ENCODE measurements at places on chromosomes 13 and 19.

GRCh38 chr13:113116871-113117271 lies 5.7 kb upstream of the F10 start:
- no peak for DNase-seq

DNA sequence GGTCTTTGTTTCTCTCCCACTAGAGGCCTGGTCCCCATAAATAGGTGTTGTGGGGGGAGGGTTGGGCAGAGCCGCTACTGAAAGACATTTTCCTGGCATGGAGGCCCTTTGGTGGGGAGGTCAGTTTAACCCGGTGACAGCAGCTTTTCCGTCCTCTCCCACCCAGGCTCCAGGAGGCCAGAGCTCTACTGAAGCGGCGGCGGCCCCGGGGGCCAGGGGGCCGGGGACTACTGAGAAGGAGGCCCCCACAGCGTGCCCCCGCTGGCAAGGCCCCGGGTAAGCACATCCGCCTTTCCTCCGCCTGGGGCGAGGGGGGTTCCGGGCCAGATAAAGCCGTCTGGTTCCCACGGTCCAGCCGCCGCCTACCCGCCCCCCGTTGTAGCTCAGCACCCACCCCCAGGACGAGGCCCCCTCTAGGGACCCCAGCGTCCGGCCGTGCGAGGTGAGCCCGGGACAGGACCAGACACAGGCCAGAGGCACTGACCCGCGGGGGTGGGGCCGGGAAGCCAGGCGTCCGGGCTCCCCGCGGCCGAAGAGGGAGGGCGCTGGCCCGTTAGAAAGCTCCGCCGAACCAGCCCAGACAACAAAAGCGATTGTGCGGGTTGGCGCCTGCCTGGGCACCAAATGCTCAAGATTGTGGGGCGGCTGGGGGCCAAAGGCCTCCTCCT lies 1.1 kb upstream of the LTBP4 start:
- DNase-seq = no peak

DNA sequence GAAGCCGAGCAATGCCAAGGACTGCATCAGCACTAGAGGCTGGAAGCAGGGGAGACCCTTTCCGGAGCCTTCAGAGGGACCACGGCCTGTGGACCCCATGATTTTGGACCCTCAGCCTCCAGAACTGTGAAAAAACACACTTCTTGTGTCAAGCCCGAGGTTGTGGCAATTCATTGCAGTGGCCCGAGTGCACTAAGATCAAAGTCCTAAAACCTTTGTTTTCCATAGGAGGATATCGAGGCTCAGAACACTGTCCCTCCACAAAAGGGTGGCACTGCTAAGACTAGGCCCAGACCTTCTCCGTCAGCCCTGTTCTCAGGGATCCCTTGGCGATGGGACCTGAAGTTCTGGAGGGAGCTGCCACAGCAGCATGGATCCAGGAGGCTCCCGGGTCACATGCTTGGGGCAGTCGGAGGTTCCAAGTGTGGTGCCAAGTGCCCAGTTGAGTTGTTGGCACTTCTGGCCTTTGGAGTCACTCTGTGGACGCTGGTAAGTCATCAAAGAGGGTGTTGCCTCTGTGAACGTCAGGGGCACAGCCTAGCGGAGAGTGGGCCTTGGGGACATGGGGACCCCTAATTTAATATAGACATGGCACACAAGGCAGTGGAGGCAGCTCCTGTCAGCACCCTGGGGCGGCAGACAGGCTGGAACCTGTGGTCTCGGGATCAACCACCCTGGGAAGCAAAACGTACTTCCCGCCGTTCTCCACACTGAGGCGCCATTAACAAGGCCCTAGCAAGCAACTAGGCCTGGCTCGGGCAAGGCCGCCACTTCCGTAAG lies 199.2 kb downstream of the COL4A1 start:
- DNase-seq = no peak

DNA sequence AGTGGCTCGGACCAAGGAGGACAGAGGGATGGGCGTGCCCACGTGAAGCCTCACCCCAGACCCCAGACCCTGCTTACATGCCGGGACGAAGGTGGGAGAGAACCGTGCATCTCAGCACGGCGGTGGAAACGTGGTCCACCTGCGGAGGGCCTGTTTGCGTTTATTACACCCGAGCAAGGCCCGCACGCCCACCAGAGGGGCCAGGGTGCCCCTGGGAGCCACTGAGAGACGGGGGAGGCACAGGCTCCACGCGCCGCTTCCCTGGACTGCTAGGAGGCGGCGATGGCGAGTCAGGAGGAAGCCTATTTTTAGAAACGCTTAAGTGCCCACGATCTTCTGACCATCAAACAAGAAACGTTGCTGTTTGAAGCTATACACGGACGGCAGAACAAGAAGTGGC lies 80.7 kb downstream of the ATP11A start:
- no peak for DNase-seq

DNA sequence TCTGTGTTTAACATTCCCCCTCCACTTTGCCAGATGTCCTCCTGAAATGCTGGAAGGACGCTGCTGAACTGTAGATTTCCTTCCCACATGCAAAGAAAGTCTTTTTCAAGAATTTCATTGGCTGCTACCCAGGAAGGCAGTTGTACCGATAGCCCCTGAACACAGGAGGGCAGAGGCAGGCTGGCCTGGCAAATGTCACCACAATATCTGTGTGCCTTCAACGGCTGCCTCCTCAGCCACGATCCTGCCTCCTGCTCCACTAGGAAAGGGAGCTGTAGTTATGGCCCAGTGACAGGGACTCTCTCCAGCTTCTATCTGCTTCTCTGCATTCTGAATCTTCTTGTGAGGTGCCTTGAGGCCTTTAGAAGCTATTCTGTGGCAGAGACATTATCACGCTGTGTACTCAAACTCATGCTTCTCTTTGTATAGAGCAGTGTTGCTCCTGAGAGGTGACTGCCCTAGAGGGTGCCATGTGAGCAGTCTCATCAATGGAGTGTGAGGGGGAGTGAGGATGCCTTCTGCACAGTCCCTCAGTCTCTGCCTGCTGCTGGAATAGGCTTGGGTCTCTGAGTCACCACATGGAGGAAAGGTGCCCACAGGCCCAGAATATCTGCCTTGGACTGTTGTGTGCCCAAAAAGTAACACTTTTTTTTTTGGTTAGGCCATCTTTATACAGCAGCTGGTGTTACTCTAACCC lies 279.8 kb downstream of the DNAJC15 start:
- DNase-seq = peak; percentile 72

DNA sequence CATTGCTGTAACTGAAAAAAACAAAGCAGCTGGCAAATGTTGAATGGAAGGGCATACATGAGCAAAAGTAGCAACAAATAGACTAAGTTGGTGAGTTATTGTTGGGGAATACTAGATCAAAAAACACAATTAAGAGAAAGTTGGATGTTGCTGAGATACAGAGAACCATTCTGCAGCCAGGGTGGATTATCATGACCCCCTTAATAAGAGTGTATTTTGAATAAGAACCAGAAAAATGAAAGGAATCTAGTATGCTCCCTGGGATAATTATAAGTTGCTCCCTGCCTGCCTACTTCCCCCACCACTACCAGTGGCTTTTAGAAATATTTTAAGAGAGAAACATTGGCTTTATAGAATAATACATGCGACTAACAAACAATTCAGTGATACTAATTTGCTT lies 14.5 kb upstream of the TRPC4 start:
- no peak for DNase-seq

DNA sequence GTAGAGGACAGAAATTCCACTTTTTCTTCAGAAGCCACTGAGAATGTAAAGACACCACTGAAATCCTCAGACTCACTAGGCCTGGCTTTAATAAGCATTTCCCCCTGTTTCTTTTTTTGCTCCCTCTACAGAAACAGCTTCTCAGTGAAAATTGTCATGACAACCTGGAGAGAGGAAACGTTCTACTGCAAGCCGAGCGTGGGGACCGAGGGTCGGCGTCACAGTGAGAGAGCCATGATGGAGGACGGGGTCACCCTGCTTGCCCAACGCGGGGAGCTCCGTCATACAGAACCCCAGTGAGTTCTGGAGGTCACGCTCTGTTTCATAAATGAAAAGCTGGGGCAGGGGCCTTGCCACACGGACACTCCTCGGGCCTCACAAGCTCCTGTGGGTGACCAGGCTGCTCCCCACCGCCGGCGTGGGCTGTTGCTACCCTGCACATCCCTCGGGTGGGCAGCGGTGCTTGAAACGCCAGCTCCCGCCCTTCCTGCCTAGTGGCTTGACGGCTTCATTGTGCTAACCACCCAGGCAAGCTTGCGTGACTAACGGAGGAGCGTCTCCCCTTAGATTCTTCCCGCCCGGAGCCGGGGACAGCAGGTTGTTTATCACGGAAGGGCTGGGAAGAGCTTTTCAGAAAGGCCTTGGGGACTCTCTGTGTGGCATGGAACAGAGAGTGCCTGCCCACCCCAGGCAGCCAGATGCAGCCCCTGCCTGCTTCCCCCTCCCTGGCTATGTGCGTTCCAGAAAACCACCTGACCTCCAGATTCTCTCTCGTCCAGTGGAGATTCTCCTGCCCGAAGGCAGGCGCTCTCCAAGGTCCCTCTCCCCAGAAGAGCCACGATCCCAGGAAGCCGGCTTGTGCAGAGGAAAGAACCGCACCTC lies 153.6 kb downstream of the KATNAL1 start:
- peak; percentile 28 for DNase-seq

DNA sequence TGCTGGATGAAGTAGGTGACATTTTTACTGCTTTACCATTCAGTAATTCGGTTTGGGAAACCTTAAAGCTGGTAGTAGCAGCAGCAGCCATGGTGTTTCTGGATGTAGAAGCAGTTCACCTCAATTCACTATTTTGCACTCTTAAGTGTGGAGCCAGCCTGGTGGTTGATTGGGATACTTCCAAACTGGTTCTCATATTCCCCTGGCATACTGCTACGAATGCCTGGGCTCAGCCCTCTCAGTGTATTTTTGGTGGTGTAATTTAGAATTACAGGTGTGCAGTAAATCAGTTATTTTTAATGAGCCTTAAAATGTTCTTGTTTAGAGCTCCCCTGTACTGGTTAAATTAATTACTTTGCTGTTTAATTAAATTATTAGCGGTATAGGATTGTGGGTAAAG lies 12.4 kb downstream of the HNRNPM start:
- DNase-seq = no peak

GRCh38 chr19:38658462-38659306 lies 11.2 kb downstream of the ACTN4 start:
- DNase-seq = peak; percentile 100

- no peak for DNase-seq
Observed at GRCh38 chr13:37416291-37417059, 182.1 kb downstream of the POSTN start.

- DNase-seq = no peak
Observed at GRCh38 chr19:2289714-2290435, 7.9 kb upstream of the PEAK3 start.

- DNase-seq = no peak
Observed at GRCh38 chr13:112968380-112968909, 569 bp upstream of the MCF2L start.

DNA sequence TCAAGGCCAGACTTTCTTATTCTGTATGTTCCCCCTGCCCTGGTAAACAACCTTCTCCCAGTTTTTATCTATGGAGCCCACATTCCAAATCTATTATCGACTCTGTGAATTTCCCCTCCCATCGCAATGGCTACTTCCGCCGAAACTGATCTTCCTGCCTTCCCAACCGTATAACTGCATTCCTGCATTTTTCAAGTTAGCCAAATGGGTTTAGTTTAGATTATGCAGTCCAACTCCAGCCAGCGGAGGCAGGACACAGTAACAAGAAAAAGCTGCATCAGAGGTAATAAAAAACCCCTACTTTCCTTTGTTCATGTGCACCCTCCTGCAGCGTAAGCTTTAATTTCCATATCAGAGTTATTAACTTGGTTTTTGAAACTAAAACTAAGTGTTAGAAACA lies 112.2 kb upstream of the ZNF91 start:
- no peak for DNase-seq

DNA sequence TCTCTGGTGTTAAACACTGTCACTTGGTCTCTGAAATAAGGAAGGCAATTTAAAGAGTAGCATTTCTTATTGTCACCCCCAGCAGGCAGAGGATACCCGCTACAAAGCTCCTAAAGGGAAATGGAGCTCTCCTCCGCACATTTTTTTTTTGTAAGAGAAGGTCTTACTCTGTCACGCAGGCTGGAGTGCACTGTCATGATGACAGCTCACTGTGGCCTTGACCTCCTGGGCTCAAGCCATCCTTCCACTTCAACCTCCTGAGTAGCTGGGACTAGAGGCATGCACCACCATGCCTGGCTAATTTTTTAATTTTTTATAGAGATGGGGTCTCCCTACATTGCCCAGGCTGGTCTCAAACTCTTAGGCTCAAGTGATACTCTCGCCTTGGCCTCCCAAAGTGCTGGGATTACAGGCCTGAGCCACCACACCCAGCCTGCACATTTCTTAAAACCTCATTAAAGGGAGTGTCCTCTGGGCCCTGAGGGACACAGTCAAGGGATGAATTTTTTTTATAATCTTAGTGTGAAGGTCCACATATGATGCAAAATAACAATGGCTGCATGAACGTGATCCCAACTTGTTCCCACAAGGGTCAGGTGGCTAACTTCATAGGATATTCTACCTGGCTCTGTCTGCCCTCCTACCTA lies 32.1 kb downstream of the SLC25A30 start:
- DNase-seq = no peak

- DNase-seq = no peak
Observed at GRCh38 chr19:14473978-14474578, 1.1 kb downstream of the PTGER1 start.

- DNase-seq = peak; percentile 72
Observed at GRCh38 chr13:39148513-39148961, 110.3 kb downstream of the NHLRC3 start.

DNA sequence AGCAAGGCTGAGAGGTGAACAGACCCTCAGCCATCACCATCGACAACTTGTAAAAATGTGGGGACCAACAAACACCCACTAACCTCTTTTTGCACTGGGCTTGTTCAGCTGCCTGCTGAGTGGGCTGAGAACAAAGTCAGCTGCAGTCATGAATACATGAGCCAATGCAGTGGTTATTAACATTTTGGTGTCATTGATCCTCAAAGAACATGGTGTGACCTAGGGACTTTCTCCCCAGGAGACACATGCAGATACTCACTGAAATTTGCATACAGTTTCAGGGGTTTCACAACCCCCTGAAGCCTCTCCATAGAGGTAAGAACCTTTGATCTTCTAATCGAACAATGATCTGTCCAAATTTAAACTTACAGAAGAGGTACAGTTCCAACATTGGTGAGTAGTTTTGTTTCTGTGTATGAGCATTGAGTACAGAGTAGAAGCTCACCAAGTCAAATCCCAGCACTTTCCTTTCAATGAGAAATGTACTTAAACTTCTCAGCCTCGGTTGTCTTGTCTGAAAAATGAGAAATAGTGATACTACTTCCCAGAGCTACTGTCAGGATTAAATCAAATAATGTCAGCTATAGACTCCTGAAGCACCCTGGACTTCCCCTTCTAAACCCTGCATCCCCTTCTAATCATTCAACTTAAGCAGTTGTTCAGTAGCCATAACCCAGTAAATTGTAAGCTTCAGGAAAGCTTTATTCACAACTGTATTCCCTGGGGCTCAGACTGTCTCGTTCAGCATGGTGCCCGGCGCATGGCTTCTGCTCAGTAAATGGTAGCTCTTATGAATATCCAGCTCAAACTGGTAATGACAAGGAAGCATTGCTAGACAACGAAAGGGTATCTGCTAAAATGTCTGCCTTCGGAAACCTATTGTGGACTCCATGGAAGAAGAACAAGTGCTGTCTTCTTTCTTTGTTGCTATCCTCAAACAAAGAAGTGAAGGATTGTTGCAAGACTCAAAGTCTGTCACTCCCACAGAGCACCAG lies 148.7 kb downstream of the FOXO1 start:
- DNase-seq = no peak
